NCI-H524 treated with DMSO at 0.1 percent for 48 hours (cell line): ENCODE measurements at places on chromosomes 13 and 19.

DNA sequence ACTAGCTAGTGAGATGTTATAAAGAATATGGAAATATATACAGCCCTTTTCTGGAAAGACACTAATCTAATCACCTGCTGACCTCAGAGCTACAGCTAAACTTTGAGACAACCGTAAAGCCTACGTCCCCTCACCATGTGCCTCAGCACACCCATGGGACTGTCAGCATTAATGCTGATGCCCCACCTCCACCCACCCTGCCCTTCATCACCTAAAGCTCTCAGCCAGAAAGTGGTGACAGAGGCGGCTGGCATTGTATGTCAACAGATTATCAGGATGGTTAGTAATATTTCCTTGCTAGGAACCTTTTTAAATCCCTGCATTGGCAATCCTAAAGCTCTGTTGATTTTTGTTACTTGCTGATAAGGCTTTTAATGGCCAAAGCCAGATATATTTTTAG, 1177.9 kb downstream of the DIAPH3 start:
- no peak for DNase-seq

DNA sequence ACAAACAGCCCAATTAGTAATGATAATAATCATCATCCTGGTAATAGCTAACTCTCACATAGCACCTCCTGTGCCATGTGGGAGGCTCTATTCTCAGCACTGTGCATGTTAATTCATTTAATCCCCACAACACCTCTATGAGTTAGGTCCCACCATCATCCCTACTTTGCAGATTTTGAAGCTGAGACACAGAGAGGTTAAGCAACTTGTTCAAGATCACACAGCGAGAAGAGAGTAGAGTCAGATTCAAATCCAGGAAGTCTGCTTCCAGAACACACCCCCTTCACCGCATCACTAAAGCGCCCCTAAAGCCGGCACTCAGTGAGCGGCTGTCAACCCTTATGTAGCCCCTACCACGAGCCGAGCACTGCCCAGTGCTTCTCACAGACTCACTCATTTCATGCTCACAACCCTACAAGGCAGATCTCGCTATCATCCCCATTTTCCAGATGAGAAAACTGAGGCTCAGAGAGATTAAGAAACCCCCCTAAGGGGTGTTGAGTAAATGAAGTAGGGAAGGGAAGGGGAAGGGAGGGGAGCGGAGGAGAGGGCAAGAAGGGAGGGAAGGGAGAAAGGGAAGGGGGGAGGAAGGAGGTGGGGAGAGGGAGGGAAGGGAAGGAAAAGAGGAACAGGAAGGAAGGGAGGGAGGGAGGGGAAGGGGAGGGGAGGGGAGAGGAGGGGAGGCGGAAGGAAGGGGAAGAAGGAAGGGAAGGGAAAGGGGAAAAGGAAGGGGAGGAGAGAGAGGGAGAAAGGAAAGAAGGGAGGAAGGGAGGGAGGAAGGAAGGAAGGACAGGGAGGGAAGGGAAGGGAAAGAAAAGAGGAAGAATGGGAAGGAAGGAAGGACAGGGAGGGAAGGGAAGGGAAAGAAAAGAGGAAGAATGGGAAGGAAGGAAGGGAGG, 16.4 kb downstream of the EMP3 start:
- DNase-seq = no peak

GRCh38 chr13:110349239-110349638, 42.2 kb downstream of the COL4A2 start:
- DNase-seq = no peak

- DNase-seq = no peak
Measured at GRCh38 chr13:92677571-92677970, 549.0 kb upstream of the GPC6 start.

DNA sequence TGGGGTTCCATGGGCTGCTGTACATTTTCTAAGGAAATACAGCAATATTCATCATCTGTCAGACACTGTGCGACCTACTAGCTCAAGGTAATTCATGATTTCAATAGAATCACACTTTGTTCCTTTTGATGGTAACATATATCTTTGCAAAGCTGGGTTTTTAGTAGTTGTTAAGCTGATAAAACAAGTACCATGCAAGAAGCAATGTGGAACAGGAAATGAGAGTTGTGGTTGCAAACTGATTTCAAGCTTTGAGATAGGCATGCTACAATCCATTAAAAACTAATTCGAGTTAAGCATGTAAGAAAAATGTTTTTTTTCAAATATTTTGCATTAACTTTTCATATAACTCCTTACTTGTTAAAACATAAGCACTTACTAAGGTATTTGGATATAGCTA, 6.8 kb upstream of the MBNL2 start:
- no peak for DNase-seq

DNA sequence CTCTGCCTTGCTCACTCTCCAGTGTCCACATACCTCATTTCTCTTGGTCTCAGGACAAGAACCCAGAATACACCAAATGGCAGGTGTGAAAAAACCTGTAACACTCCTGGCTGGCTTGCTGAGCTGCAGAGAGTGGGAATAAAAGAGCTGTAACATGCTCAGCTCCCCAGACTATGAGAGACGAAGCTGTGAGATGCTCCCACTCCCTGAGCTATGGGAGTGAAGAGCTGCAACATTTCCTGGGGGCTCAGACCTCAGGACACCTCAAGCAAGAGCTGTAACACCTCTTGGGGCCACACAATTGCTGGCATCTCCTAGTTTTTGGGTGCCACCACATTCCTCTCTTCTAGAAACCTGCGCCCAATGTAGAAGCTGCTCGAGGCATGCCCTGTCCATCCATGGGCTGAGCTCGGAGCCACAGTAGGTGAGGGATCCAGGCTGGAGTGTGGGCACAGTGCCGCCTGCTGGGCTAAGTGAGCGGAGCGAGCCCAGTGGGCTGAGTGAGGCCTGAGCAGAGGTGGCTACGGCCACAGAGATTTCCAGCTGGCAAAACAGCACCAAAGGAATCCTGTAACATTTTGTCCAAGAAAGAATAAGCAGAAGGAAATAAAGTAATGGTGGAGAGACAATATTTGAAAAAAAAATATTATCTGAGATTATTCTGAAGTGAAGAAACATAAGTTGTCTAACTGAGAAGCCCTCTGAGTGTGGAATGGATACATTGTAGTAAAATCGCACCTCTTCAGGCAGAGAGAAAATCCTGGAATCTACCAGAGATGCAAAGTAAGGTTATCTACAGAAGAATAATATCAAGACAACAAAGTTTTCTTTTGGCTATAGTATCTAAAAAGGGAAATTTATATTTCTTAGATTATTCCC, 186.2 kb upstream of the PCDH9 start:
- DNase-seq = no peak

- peak; percentile 48 for DNase-seq
Measured at GRCh38 chr19:38989066-38989605, 13.6 kb upstream of the FBXO17 start.

GRCh38 chr19:41690801-41691065, 2.7 kb upstream of the CEACAM7 start:
- DNase-seq = no peak

DNA sequence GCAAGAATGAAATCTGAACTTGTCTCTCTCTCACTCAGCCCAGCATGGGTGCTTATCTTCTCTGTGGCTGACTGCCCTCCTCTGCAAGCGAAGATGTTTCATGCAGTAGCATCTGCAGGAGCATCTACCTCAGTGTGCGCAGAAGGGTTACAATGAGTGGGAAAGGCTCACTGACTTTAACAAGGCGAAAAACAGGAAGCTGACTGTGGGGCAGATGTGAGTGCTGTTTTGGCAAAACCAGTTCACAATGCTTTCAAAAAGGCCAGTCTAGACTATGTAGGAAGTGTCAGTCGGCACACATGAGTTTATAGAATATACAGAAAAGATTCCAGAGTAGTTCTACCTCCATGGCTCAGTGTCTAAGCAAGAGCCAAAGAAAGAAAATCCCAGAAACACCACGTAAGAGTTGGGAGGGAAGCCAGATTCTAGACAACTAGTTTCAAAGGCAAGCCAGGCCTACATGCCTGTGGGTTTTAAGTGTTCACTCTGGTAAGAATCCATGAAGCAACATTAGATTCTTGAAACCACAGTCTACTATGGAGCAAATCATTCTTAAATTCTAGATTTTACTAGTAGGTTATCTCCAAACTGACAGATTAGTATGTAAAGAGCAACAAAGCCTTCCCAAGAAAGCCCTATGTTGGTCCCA, 124.5 kb downstream of the ABCC4 start:
- no peak for DNase-seq

DNA sequence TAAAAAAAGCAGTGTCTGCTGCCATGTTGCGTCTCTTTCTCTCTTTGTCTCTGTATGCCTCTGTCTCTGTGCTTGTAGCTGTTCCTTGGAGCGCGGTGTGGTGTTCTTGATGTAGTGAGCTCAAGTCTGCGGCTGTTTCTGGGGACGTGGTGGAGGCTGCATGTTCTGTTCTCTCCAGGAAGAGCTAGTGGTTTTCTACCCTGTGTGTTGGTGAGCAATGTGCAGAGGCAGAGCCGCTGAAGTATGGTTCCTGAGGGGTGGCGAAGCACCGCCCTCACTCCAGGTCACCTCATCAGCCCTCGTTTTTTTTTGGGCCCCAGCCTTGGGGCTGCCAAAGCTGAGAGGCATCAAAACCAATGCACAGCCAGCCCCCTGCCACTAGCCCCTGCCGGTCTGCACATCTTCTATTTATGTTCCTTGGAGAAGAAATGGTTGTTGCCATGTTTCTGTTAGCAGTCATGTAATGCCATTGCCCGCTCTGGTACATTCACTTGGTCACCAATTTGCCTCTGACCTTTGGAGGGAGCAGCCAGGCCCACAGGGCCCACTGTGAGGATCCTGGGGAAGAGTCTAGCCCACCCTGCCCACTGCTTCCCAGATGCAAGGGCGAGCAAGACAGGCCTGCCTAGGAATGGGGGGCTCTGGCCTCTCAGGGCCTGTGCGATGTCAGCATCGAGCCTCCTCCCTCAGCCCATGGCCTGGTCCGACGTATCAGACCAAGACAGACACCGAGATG, 7.2 kb downstream of the HNRNPL start:
- no peak for DNase-seq

GRCh38 chr13:100130930-100131511, 42.1 kb downstream of the PCCA start:
- DNase-seq = no peak

DNA sequence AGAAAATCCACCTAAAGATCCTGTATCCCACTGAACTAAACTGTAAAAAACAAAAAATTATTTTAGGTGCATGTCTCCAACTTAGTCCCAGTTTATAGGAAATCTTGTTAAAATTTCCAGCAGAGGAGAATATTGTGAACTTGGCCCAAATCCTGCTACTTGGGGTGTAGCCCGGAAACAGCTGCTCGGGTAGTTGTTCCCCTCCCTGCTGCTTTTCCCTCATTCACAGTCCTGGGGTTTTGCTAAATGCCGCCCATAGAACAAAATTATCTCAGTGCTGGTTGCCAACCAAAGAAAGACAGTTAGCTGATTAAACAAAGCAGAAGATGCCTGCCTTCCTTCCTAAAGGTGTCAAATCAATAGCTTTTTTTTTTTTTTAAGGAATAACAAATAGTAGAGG, 330.5 kb upstream of the KLF12 start:
- DNase-seq = no peak

DNA sequence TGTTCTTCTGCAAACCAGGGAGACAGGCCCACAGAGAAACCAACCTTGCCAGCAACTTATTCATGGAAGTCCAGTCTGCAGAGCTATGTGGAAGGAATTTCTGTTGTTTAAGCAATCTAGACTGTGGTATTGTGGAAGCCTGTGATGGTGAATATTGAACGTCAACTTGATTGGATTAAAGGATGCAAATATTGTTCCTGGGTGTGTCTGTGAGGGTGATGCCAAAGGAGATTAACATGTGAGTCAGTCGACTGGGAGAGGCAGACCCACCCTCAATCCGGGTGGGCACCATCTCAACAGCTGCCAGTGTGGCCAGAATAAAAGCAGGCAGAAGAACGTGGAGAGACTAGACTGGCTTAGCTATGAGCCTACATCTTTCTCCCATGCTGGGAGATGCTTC, 606.0 kb downstream of the EFNB2 start:
- DNase-seq = no peak

DNA sequence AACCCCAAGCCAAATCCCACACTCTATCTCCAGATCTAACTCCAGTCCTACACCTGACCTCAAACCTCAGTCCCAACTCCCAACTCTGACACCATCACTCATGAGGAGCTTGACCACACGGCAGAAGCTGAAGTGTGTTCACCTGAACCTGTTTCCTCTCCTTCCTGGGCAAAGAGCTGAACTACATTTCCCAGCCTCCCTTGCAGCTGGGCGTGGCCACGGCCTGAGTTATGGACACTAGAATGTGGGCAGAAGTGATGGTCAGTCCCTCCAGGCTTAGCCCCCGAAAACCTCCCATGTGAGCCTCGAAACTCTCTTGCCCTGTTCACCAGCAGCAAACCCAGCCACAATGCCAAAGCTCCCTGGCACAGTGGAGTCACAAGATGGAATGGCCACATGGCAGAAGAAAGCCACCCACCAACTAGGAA, 19.5 kb upstream of the MEIS3 start:
- no peak for DNase-seq

DNA sequence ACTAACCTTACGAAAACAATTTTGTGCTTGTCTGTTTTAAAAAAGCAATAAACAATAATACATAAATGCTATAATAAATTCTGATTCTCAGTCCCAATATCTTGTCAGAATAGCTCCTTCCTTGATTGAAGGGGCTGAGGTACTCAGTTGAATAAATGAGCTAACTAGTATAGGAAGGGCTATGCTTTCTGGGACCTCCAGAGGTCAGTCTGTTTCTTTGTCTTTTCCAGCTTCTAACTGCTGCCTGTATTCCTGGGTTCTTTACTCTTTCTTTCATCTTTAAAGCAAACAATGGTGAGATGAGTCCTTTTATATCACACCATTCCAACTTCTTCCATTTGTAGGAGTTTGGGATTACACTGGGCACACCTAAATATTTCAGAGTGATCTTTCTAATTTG, 1297.0 kb upstream of the ATXN8OS start:
- no peak for DNase-seq

DNA sequence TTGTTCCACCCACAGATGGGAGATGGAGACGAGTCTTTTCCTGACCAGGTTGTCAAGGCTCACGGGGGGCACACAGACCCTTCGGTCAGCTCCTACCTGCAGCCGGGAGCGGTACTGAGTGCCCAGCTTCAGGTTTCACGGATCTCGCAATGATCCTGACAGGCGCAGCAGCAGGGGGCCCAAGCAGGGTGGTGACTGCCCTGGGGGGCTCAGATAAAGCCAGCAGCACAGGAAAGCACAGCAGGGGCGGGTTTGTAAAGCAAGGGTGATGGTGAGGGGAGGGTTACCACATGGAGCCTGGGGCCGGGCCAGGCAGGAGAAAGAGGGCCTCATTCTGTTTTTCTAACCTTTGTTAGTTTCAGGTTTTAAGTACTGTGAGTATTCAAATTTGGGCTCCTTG, 41.7 kb upstream of the ATP11A start:
- DNase-seq = no peak

DNA sequence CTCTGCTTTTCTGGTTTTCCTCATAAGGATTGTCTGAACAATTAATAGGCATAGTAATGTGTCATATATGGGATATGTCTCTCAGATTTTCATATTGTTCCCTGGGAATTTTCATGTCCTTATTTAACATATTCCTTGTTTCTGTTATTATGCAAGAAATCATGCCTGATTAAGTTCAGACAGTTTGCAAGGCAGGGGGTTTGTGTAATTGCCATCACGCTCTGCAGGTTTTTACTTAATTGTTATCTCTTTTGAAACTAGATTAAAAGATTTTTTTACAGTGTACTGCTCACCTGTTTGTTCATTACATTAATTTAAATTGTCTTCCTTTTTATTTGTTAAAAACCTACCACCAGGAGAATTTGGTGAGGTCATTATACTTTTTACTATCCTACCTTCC, 1253.2 kb upstream of the PRR20A start:
- no peak for DNase-seq

- DNase-seq = no peak
Measured at GRCh38 chr19:3154957-3155736, 19.3 kb downstream of the GNA15 start.
